ENCODE measurements at places on chromosomes 6 and 20.

DNA sequence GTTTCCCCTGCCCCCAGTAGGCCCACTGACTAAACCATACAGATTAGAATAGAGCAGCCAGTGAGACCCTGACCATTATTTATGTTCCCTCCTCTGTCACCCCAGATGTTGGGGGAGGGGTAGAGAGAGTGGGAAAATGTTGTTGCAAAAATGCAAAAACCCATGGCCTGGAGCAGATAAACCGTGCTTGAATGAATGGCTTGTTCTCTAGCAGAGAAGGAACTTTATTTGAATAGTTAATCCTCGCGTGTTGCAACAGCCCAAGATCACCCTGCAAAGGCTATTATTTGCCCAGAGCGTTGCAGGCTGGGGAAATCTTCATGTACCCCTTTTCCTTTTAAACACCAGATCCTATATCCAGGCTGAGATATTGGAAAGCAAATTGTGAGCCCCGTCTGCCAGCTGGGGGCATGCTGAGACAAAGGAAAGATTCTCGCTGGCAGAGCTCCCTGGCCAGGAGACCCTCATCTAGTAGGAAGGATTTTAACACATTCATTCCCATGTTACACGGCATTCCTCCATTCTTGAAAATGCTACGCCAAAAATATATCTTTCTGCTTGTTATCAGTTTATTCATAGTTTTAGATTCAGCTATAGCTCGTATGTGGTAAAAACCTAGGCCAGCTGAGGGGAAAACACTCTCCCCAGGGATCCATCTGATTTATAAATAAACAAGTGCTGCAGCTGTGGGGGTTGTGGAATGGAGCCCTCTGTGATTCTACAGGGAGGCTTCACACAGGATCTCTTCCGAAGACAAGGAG lies 53.0 kb downstream of the LINC00237 start:
- no peak for DNase-seq

GRCh38 chr6:23731609-23732008 lies 394.4 kb upstream of the NRSN1 start:
- no peak for DNase-seq

DNA sequence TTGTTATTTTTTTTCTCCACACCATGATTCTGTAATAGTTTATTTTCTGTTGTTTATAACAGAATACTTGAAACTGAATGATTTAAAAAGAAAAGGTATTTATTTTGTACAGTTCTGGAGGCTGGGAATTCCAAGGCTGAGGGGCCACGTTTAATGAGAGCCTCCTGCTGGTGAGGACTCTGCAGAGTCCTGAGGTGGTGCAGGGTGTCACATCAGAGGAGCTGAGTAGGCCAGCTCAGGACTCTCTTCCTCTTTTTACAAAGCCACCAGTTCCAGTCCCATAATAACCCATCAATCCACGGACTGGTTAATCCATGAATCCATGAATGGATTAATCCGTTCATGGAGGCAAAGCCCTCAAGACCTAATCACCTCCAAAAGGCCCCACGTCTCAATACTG lies 71.6 kb downstream of the TFAP2A start:
- DNase-seq, result no peak

- DNase-seq, result no peak
Observed at GRCh38 chr6:138211601-138212000, 6.7 kb downstream of the PBOV1 start.

- no peak for DNase-seq
Observed at GRCh38 chr6:42320762-42321161, 103.1 kb upstream of the MRPS10 start.

- peak; percentile 29 for DNase-seq
Observed at GRCh38 chr20:25470045-25470444, 62.6 kb downstream of the GINS1 start.

GRCh38 chr6:125379174-125379573 lies 77.4 kb upstream of the HDDC2 start:
- DNase-seq, result no peak

DNA sequence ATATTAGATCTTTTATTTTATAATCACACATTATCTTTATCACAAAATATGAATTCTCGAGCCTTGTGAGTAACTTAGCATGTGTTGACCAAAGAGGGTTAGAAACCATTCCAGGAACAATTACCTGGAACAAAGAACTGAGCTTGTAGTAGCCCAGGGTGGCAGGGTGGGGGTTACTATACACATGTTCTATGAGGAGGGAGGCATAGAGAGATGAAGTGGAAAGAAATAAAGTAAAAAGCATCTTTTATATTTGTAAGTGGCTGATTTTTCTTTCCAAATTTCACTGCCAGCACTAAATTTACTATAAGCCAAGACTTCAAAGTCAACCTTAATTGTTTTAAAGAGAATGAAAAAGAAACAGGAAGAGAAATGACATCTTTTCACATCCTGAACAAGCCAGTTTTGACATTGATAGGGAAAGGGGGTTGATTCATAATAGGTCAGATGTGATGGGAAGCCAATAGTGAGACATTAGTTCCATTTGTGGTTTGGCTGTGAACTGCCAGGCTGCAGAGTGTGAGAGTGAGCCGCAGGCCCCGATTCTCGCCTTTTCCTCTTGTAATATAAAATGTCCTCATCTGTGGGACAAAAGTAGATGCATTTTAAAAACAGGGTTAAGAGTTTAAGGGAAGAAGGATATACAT lies 52.7 kb upstream of the MYB start:
- DNase-seq, result no peak

GRCh38 chr20:19867074-19867473 lies 109.0 kb downstream of the RIN2 start:
- DNase-seq, result no peak

GRCh38 chr20:49247792-49248191 lies 28.6 kb downstream of the DDX27 start:
- no peak for DNase-seq

- DNase-seq, result no peak
Observed at GRCh38 chr20:32184961-32185603, 22.5 kb downstream of the PLAGL2 start.

- DNase-seq, result no peak
Observed at GRCh38 chr6:7033202-7033601, 74.6 kb upstream of the RREB1 start.

DNA sequence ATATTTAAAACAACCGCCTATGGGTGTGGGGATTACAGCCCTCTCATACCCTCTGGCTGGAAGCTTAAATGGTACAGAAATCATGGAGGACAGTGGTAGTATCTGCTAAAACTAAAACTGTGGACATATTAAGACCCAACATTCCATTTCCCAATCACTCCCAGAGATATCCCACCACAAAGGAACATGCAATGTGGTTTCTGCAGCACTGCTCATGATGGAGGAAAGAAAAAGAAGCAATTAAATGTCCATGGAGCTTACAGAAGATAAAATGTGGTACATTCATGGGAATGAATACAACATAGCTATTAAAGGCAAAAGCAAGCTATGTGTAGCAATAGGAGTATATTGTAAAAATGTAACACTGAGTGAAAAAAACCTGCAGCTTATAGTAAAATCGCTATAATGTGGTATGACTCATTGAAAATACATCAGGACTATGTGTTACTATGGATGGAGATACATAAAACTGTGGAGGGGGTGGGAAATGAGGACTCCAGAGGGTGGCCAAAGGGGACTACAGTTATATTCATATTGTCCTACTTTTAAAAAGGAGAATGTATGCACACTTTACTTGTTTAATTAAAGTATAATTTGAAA lies 22.9 kb upstream of the NNAT start:
- DNase-seq, result no peak

GRCh38 chr6:4503700-4504099 lies 272.5 kb upstream of the CDYL start:
- DNase-seq, result no peak

GRCh38 chr20:19628570-19629134 lies 129.4 kb upstream of the RIN2 start:
- DNase-seq, result peak; percentile 16

DNA sequence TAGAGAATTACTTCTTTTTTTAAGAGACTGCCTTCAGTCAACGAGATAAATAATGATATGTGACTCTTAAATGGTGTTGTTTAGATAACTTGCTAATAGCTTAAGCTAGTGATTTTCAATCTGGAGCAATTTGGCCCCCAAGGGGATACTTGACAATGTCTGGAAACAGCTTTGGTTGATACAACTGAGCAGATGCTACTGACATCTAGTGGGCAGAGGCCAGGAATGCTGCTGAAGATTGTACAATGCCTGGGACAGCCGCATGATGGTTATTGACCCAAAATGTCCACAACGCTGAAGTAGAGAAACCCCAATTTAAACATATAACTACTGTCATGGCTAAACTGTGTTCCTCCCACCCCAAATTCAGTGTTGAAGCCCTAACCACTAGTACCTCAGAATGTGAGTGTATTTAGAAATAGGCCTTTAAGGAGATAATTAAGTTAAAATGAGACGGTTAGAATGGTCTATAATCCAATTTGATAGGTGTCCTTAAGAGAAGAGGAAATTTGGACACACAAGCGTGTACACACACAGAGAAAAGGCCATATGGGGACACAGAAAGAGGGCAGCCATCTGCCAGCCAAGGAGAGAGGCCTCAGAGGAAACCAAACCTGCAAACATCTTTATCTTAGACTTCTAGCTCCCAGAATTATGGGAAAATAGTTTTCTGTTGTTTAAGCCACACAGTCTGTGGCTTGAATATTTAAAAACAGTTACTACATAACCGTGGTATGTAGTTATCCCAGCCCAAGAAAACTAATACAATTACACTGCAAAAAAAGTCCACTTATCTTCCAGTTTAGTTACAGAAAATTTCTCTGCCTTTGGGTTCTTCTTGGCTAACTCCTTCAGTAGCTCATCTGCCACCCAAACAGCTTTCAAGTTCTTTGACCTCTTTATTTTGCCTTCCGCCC lies 22.2 kb downstream of the RWDD2A start:
- DNase-seq, result peak; percentile 56

- DNase-seq, result no peak
Observed at GRCh38 chr6:166713434-166714186, 86.6 kb upstream of the RPS6KA2 start.

DNA sequence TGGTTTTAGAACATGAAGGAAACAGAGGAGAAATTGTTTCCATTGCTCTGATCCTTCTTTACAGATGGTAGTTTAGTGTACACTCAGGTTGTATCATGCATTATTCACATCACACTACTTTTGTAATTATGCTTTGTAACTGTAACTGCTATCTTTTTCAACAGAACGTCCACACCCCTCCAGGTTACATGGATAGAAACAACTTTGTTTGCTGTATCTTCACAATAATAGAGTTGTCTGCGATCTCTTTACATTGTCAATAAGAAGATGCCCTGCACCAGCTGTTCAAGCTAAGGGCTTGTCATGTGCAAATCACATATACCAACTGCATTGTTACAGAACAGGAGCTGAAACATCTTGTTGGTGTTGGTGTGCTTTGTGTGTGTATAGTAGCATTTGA lies 67.9 kb upstream of the MAP7 start:
- no peak for DNase-seq

GRCh38 chr6:42729731-42730130 lies 7.3 kb upstream of the PRPH2 start:
- no peak for DNase-seq

DNA sequence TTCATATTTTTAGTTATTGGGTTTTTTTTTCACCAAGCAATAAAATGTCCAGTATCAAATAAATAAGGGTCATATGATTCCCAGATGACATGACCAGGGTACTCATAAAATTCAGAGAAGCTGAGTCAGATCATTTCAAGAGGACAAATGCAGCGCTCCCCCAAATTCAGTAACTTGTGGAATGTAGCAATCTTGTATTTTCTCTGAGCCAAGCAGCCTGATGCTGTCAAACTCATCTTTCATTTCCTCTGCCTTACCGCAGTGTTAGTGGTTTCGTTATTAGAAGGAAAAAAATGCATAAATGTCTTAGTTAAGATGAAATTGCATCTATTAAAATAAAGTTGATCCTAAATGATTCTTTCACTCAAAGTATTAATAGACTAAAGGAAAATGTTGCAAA lies 57.8 kb upstream of the EDN1 start:
- no peak for DNase-seq

GRCh38 chr6:152750694-152751093 lies at the start of gene VIP:
TSS of gene VIP (plus strand) at chr6:152750797. CDS start at chr6:152752178, 1,381 bp downstream.
- no peak for DNase-seq

- DNase-seq, result peak; percentile 52
Observed at GRCh38 chr6:106163966-106164877, 78.1 kb downstream of the PRDM1 start.
